ENCODE measurements at places on chromosomes 12 and 14.
A peak's percentile ranks its signal among the peaks of the same experiment; 100 is the strongest.

DNA sequence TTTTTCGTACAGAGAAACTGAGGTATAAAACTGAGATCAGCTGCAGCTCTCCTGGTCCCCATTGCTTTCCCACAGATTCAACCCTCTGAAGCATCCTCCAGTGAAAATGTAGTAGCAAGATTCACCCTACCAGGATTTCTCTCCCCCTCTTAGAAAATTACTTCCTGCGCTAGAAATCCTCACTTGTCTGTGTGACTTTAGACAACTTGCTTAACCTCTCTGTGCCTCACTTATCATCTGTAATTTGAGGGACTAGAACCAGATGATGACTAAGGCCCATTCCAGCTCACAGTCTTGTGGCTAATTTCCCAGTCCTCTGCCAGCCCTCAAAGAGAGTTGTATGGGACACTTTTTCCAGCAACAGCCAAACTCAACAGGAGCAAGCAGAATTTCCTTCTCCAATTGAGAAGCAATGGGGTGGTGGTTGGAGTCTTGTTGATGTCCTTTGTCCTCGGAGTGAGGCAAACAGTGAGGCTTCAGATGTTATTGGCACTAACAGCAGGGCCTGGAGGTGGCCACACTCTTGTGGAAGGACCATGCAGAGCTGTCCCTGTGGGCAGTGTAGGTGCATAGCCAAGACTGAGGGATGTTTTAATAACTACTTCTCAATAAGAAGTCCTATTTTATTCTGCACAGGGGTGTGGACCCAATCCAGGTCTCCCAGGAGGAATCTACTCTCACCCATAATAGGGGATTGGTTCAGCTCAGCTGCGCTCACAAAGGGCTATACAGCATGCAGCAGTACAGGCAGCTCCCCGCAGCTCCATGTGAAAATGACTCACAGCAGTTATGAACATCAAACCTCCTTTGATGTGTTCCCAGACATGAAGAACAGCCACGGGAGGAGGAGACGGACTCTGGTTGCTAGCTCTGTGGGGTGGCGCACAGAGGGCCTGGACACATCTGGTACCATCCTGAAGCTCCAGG is 200.1 kb downstream of the DAD1 start:
- no peak overlapping the region for H3K4me3 ChIP-seq
- H3K27ac ChIP-seq = peak overlapping the region; percentile 43
- H3K36me3 ChIP-seq = no peaks in the 10 kb centered on the region
- no peak for DNase-seq
- H3K4me1 ChIP-seq = peaks cover 4% of the 10 kb centered on the region

GRCh38 chr12:25208554-25208953 is 13.5 kb downstream of the ETFRF1 start:
- peaks cover 19% of the 10 kb centered on the region for H3K36me3 ChIP-seq
- no peak overlapping the region for H3K4me3 ChIP-seq
- H3K27me3 ChIP-seq = no peaks in the 10 kb centered on the region
- DNase-seq = no peak
- no peaks in the 10 kb centered on the region for H3K4me1 ChIP-seq
- H3K27ac ChIP-seq = no peak overlapping the region

DNA sequence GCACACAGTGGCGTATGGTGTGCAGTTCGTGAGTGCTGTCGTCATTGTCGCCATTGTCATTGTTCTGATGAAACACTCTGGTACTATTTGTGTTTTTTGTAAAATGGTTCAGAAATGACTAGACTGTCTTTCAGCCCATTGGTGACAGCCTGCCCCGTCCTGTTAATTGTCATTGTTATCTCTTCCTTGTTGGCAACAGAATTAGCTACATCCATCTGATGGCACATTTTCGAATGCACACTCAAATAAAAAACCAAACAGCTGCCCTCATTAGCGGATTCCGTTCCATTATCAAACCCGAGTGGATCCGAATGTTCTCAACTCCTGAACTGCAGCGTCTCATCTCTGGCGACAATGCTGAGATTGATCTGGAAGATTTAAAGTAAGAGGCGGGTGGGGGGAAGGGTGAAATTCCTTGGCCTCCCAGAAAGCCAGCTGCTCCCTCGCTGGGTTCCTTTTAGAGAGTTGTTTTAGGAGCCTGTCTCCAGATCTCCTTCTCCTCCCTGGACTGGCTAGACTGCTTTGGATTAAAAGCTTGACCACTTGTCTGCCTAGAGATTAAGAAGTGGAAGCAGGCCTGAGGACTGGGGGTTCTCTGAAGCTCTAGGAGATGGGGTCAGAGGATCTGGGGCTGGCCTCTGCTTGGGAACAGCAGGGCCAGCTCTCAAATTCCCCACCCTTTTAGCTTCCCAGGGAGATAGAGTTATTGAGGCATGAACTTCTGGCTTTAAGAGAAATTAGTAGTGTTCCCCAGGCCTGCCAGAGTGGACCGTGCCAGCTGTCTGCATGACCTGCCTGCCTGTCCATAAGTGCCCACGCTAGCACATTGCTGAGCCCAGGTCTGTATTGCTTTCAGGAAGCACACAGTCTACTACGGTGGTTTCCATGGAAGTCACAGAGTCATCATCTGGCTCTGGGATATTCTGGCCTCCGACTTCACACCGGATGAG is 43.3 kb downstream of the MMAB start:
- H3K27ac ChIP-seq = no peak overlapping the region
- peaks cover 91% of the 10 kb centered on the region for H3K36me3 ChIP-seq
- H3K27me3 ChIP-seq = no peaks in the 10 kb centered on the region
- no peak overlapping the region for H3K4me3 ChIP-seq
- H3K4me1 ChIP-seq = no peaks in the 10 kb centered on the region

GRCh38 chr14:75531256-75531655 is 9.0 kb downstream of the BATF start:
- no peak overlapping the region for H3K4me3 ChIP-seq
- H3K27me3 ChIP-seq = no peaks in the 10 kb centered on the region
- H3K27ac ChIP-seq = no peak overlapping the region
- peaks cover 15% of the 10 kb centered on the region for H3K4me1 ChIP-seq
- no peak for DNase-seq

- DNase-seq = no peak
- no peak overlapping the region for H3K4me3 ChIP-seq
- no peaks in the 10 kb centered on the region for H3K36me3 ChIP-seq
- H3K27me3 ChIP-seq = no peaks in the 10 kb centered on the region
These were observed 42.5 kb downstream of the TPH2 start for GRCh38 chr12:71981149-71981548.

DNA sequence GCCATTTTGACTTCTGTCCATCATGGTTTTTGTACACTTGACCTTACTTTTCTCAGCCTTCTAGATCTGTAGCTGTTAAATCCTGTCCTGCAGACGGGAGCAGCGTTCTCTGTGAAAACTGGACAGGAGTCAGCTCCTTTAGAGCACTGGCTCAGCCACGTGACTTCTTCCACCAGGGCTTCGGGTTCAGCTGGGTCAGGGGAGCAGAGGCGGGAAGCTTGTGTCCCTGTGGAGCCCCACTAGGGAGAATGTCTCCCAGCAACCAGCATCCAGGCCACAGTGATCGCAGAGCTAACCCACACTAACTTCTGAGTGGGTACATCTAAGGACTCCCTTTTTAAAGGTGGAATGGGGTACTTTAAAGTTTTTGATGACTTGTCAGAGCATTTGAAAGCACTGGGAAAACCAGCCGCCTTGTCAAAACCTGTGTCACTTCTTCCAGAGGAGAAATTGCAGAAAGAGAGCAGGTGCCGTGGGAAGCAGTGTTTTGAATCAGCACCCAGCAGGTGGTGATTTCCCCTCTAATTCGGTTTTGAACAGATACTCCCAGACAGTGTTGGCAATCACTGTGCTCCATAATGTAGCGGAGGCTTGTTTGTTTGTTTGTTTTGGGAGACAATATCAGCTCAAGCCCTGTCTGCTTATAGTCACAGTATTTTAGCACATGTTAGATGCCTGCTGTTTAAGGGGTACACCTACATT is 17.9 kb downstream of the DERA start:
- H3K36me3 ChIP-seq = no peaks in the 10 kb centered on the region
- no peaks in the 10 kb centered on the region for H3K27me3 ChIP-seq
- H3K4me3 ChIP-seq = no peak overlapping the region
- H3K27ac ChIP-seq = no peak overlapping the region
- H3K4me1 ChIP-seq = peaks cover 3% of the 10 kb centered on the region

DNA sequence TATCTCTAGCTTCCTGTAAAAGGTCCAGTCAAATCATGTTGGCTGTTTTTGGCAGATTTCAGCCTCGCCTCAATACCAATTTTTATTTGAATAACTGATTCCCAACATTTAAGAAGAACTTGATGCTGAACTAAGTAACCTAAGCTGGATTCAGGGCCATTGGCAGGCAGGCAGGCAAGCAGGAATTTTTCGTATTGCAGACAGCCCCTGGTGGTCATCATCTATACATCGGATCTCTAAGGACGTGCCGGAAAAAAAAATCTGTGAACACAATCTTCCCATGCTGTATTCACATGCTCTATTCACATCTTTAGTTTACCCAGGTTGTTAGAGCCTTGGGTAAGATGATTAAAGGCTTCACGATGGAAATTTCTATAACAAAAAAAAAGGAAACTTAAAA is 7.0 kb downstream of the VCPKMT start:
- H3K27ac ChIP-seq = no peak overlapping the region
- H3K36me3 ChIP-seq = peaks cover 60% of the 10 kb centered on the region

DNA sequence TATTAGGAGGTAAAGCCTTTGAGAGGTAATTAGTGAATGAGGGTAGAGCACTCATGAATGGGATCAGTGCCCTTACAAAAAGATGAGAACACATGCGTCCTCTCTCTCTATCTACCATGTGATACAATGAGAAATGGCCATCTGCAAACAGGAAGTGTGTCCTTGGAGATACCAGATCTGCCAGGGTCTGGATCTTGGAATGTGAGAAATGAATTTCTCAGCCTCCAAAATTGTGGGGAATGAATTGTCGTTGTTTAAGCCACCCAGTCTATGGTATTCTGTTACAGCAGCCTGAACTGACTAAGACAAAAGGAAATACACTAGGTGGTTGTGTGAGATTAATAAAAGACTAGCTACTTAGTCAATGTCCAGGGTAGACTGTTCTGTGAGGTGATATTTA is 366.6 kb downstream of the NELL2 start:
- H3K27ac ChIP-seq = no peak overlapping the region
- no peaks in the 10 kb centered on the region for H3K4me1 ChIP-seq
- H3K36me3 ChIP-seq = no peaks in the 10 kb centered on the region
- H3K27me3 ChIP-seq = no peaks in the 10 kb centered on the region

- H3K36me3 ChIP-seq = no peaks in the 10 kb centered on the region
- no peak for DNase-seq
- H3K27me3 ChIP-seq = peaks cover 17% of the 10 kb centered on the region
- H3K4me3 ChIP-seq = no peak overlapping the region
- H3K4me1 ChIP-seq = no peaks in the 10 kb centered on the region
These were observed 147.1 kb downstream of the KIF26A start for GRCh38 chr14:104285508-104285840.

GRCh38 chr14:57933349-57933748 is 67.5 kb upstream of the SLC35F4 start:
- no peak overlapping the region for H3K4me3 ChIP-seq
- DNase-seq = no peak
- H3K27me3 ChIP-seq = no peaks in the 10 kb centered on the region
- H3K36me3 ChIP-seq = no peaks in the 10 kb centered on the region
- no peaks in the 10 kb centered on the region for H3K4me1 ChIP-seq

GRCh38 chr12:65464930-65465329 is 186.4 kb downstream of the MSRB3 start:
- no peaks in the 10 kb centered on the region for H3K4me1 ChIP-seq
- H3K27ac ChIP-seq = no peak overlapping the region
- H3K27me3 ChIP-seq = no peaks in the 10 kb centered on the region
- no peak for DNase-seq

- peaks cover 3% of the 10 kb centered on the region for H3K4me1 ChIP-seq
- no peak overlapping the region for H3K4me3 ChIP-seq
- H3K36me3 ChIP-seq = no peaks in the 10 kb centered on the region
- DNase-seq = no peak
- H3K27me3 ChIP-seq = no peaks in the 10 kb centered on the region
These were observed 129.3 kb upstream of the SSTR1 start for GRCh38 chr14:38078393-38078792.

DNA sequence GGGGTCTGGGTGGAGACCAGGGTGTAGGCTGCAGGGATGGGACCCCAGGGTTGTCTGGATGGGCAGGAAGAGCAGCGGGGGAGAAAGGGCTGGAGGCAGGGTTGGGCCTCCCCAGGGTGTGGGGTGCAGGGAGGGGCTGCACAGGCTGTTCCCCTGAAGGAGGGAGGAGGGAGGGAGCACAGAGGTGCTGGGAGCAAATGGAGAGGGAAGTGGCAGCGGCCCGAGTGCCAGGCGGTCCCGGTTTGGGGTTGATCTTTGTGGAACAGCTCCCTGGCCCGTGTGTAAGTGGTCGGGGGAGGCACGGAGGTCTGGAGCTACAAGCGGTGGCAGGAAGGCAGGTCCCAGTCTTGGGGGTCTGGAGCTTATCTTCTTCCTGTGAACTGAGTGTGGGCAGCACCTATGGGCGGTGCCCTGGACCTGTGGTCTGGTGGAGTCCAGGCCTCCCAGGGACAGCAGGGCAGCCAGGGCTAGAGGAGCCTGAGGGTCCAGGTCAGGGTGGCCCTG is 391.6 kb downstream of the TMEM121 start:
- no peaks in the 10 kb centered on the region for H3K36me3 ChIP-seq
- no peak overlapping the region for H3K4me3 ChIP-seq
- H3K27me3 ChIP-seq = no peaks in the 10 kb centered on the region
- H3K27ac ChIP-seq = no peak overlapping the region

DNA sequence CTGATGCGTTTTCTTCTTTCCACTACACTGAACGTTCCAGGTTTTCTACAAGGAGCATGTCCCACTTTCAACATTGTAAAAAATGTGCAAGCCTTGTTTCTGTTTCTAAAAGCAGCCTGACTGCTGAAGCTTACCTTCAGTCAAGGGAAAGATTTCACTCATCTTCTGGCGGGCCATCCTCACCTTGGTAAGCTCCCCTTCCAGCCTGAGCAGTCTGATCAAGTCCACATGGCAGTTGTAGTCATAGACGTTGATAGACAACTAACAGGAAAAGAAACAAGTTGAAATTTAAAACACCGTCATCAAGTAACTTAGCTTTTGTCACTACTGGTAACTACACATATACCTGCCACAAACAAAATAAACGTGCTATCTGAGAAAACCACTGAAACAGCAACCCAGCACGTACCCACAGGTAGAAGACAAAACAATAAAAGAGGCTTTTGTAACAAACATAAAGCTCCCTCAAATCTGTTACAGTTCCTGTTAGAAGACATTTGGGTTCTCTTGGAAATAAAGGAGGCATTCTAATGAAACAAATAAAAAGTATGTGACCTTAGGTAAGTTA is 11.9 kb downstream of the SART3 start:
- no peaks in the 10 kb centered on the region for H3K27me3 ChIP-seq
- peaks cover 39% of the 10 kb centered on the region for H3K36me3 ChIP-seq
- DNase-seq = no peak
- H3K27ac ChIP-seq = no peak overlapping the region

Measured in suprapubic skin (tissue), 4 donors.